Naive B cell (primary cell): ENCODE measurements at places on chromosomes 11 and 22. TPM values are rescaled to one million over a fixed set of nuclear protein-coding genes. Genes with fewer than 3 reads are reported as not detected.

Gene OR2D2
- polyA plus RNA-seq: not detected

DNA sequence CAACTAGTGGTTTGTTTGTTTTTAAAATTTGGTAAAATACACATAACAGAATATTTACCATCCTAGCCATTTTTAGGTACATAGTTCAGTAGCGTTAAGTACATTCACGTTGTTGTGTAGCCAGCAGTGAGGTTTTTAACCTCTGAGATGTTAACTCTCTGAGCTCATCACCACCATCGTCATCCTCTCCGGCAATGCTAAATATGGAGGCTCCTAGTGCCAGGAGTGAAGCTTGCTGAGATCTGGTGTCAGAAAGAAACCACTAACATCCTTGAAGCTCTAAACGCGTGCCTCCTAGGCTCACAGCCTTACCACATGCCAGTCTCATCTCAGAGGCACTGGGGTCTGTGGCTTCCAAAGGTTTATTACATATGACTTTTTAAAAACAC is 330.2 kb upstream of the B3GAT1 start:
- H3K27me3 ChIP-seq: peaks cover 8% of the 10 kb centered on the region
- H3K36me3 ChIP-seq: no peaks in the 10 kb centered on the region
- H3K27ac ChIP-seq: no peak overlapping the region

Gene KRTAP5-10
- polyA plus RNA-seq: not detected

Gene PDE2A
- not detected for polyA plus RNA-seq

- no peak overlapping the region for H3K4me3 ChIP-seq
- DNase-seq: no peak
These were observed 6.4 kb downstream of the CDCA5 start for GRCh38 chr11:65077451-65077850.

Gene OOSP3
- not detected for polyA plus RNA-seq

Gene OLFML1
- polyA plus RNA-seq: 4.6 TPM

- H3K36me3 ChIP-seq: no peaks in the 10 kb centered on the region
- DNase-seq: no peak
- no peaks in the 10 kb centered on the region for H3K4me1 ChIP-seq
- peaks cover 3% of the 10 kb centered on the region for H3K27me3 ChIP-seq
- no peak overlapping the region for H3K27ac ChIP-seq
- H3K4me3 ChIP-seq: no peak overlapping the region
These were observed 66.2 kb downstream of the FZD4 start for GRCh38 chr11:86889001-86889341.

GRCh38 chr11:34501500-34501899 is 12.1 kb downstream of the ELF5 start:
- no peaks in the 10 kb centered on the region for H3K4me1 ChIP-seq
- no peak overlapping the region for H3K4me3 ChIP-seq
- H3K27me3 ChIP-seq: peaks cover 11% of the 10 kb centered on the region
- no peaks in the 10 kb centered on the region for H3K36me3 ChIP-seq
- H3K27ac ChIP-seq: no peak overlapping the region

- no peaks in the 10 kb centered on the region for H3K36me3 ChIP-seq
- no peaks in the 10 kb centered on the region for H3K27me3 ChIP-seq
These were observed 44.5 kb downstream of the ST14 start for GRCh38 chr11:130203766-130204702.

DNA sequence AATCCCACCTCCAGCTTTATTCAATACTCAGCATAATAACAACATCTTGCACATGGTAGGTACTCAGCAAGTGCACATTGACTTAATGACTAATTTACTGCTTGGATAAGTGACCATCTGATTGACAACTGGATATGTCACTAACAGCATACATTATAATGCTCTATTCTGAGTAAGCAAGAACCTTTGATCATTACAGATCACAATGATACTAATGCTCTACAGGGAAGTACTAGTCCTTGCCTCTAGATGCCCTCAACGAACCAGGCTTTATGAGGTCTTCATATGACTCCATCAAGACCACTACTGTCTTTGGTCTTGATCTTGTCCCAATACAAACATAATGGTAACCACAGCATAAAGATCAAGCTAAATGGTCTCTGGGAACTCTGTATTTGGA is 167.6 kb upstream of the MTMR2 start:
- no peak for DNase-seq
- peaks cover 11% of the 10 kb centered on the region for H3K4me1 ChIP-seq
- no peaks in the 10 kb centered on the region for H3K27me3 ChIP-seq
- H3K27ac ChIP-seq: no peak overlapping the region
- no peak overlapping the region for H3K4me3 ChIP-seq
- peaks cover 9% of the 10 kb centered on the region for H3K36me3 ChIP-seq

Gene RAG1
- not detected for polyA plus RNA-seq

- H3K4me3 ChIP-seq: no peak overlapping the region
- no peaks in the 10 kb centered on the region for H3K36me3 ChIP-seq
- H3K27me3 ChIP-seq: peaks cover 31% of the 10 kb centered on the region
- H3K4me1 ChIP-seq: no peaks in the 10 kb centered on the region
- no peak overlapping the region for H3K27ac ChIP-seq
These were observed 157.6 kb downstream of the BLID start for GRCh38 chr11:121958323-121958970.

Gene MLC1
- not detected for polyA plus RNA-seq

DNA sequence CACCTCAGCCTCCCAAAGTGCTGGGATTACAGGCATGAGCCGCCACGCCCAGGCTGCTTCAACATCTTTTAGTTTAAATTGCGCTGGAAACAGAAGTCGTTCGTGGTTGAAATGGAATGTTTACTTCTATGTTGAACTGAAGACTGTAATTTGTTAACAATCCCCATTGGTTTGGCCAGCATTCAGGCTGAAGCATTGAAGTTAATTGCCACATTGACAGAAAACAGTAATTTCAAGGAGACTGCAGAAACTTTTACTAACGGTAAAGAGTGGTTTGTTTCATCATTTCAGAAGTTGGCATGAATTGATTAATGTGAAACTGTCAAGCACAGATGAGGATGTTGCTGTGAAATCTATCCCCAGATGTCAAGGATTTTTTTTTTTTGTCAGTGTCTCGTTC is 14.2 kb downstream of the AP5B1 start:
- no peak for DNase-seq
- H3K4me3 ChIP-seq: no peak overlapping the region
- H3K4me1 ChIP-seq: peaks cover 7% of the 10 kb centered on the region
- H3K27ac ChIP-seq: no peak overlapping the region
- H3K36me3 ChIP-seq: no peaks in the 10 kb centered on the region

- H3K4me3 ChIP-seq: no peak overlapping the region
- DNase-seq: no peak
- peaks cover 22% of the 10 kb centered on the region for H3K27me3 ChIP-seq
- peaks cover 4% of the 10 kb centered on the region for H3K4me1 ChIP-seq
These were observed 11.6 kb upstream of the TSKU start for GRCh38 chr11:76771446-76772099.
